ENCODE measurements at places on chromosomes 13 and 19.

- DNase-seq: no peak
Observed at GRCh38 chr13:110625771-110626321, 10.5 kb downstream of the NAXD start.

DNA sequence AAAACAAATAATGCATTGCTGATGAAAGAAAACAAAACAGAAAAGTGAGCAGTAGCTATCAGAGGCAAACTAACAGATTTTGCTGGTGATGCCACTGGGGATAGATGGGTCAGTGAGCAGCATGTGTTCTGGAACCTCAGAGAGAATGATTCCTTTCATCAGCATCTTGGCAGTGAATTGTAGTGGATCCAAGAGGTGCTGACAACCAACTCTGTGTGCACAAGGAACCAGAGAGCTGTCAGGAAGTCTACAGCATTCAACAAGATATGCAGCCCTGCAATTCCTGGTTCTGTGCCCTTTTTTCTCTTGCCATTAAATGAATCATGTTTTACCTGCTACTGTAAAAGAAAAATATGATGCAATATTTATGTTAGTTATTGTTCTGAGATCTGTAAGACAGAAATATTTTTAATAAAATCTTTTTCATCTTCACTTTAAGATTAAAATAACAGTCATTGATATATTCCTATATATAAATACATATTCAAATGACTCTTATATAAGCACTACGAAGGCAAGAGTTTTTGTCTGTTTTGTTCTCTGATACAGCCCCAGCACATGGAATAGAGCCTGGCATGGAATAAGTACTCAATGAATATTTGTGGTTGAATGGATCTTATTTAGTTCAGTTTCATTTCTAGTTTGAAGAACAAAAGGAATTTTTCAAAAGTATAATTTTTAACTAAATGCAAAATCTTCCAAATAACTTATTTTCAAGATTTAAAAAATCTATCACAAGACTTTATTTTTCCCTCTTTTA, 80.8 kb downstream of the FREM2 start:
- no peak for DNase-seq

DNA sequence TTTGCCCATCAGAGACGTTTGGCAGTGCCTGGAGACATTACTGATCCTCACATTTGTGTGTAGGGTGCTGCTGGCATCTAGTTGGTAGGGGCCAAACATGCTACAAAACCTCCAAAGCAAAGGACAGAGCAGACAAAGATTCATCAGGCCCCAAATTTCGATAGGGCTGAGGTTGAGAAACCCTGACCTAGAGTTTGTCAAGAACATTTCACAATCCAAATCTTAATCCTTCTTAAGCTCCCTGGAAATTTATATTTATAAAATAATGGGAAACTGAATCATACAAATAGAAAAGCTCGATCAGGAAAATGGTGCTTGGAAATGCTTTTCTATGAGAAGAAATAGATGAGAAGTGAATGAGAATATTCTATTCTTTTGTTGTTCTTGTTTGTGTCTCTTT, 273.6 kb downstream of the DCT start:
- no peak for DNase-seq

GRCh38 chr13:35720690-35721554, 244.4 kb upstream of the MAB21L1 start:
- no peak for DNase-seq

DNA sequence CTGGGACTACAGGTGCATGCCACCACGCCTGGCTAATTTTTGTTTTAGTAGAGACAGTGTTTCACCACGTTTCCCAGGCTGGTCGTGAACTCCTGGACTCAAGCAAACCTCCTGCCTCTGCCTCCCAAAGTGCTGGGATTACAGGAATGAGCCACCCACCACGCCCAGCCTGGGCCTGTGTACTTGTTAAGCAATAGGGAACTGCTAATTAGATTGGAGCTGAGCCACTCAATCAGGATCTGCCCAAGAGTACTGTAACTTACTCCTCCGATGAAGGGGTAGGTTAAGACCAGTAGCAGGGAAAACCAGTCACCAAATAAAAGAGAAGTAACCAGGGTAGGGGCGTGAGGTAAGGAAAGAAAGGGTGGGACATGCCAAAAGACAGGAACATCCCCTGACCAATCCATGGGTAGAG, 2.3 kb downstream of the DDX39A start:
- no peak for DNase-seq

- no peak for DNase-seq
Observed at GRCh38 chr13:44393391-44393790, 19.8 kb downstream of the SERP2 start.

DNA sequence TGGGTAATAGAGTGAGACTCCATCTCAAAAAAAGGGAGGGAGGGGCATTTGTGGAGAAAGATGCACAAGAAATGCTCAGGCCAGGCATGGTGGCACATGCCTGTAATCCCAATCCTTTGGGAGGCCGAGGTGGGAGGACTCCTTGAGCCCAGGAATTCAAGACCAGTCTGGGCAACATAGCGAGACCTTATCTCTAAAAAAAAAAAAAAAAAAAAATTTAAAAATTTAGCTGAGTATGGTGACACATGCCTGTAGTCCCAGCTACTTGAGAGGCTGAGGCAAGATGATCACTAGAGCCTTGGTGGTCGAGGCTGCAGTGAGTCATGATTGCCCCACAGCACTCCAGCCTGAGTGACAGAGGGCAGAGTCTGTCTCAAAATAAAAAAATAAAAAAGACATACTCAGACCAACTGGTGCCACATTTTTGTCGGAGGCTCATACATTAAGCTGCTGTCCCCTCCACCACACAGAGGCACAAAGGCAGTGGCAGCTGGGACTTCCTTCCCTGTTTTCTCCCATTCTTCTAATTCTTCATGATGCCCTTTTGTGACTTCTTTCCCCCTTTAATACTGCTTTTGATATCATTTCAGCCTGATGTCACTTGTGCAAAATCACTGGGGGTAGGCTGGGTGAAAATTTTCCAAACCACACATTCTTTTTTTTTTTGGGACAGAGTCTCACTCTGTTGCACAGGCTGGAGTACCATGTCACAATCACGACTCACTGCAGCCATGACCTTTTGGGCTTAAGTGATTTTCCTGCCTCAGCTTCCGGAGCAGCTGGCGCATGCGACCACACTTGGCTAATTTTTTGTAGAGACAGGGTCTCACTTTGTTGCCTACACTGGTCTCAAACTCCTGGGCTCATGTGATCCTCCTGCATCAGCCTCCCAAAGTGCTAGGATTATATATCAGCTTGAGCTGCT, 26.8 kb upstream of the CXCL17 start:
- no peak for DNase-seq

GRCh38 chr13:107271227-107271626, 703.3 kb upstream of the ARGLU1 start:
- no peak for DNase-seq

- no peak for DNase-seq
Observed at GRCh38 chr13:75368167-75368566, 113.8 kb downstream of the TBC1D4 start.

- DNase-seq: no peak
Observed at GRCh38 chr13:38141792-38142191, 207.9 kb upstream of the UFM1 start.

DNA sequence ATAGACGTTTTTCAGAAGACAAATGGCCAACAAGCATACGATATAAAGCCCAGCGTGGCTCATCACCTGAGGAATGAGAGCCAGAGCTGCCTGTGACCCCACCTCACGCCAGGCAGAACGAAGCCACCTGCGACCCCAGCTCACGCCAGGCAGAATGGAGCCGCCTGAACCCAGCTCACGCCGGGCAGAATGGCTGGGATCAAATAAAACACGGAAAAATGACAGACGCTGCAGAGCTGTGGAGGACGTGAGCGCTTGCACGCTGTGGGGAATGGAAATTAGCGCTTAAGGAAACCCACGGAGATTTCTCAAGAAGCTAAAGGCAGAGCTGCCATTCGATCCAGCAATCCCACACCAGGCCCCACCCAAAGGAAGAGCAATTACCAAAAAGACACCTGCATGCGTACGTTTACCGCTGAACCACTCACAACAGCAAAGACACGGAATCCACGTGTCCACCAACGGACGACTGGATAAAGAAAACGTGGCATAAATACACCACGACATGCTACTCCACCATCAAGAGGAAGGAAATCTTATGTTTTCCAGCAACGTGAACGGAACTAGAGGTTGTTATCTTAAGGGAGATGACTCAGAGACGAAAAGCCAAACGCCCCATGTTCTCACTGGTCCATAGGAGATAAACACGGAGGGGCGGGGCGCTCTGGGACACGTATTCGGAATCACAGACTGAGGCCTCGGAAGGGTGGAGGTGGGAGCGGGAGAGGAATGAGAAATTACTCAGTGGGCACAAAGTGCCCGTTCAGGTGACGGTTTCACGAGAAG, 30.7 kb upstream of the C13orf46 start:
- no peak for DNase-seq

- no peak for DNase-seq
Observed at GRCh38 chr13:28574617-28575142, 79.8 kb upstream of the FLT1 start.

DNA sequence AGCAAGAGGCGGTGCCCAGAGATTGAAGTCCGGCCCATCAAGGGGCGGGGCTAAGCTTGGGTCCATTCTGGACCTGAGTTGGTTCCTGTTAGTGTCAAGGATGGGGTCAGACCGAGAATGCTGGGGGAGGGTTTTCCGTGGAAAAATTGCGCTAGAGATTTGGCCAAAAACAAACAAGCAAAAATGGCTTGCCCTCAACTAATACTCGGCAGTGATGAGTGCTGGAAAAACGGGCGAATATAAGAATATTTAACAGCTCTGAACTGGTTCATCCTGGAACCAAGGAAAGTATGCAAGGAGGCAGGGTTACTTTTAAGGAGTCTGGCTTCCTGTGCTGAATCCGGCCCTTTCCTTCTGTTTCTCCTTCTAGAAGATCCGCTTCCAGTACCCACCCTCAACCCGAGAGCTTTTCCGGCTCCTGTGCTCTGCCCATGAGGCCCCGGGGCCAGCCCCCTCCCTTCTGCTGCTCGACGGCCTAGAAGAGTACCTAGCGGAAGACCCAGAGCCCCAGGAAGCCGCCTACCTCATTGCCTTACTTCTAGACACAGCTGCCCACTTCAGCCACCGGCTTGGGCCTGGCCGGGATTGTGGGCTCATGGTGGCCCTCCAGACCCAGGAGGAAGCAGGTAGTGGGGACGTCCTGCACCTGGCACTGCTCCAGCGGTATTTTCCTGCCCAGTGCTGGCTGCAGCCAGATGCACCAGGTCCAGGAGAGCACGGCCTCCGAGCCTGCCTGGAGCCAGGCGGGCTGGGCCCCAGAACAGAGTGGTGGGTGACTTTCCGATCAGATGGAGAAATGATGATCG, 880 bp downstream of the SWSAP1 start:
- no peak for DNase-seq

- DNase-seq: no peak
Observed at GRCh38 chr13:59345311-59345710, 818.4 kb downstream of the DIAPH3 start.

- DNase-seq: no peak
Observed at GRCh38 chr19:33780251-33780650, 16.4 kb upstream of the KCTD15 start.

GRCh38 chr13:36074659-36075058, 56.5 kb downstream of the DCLK1 start:
- no peak for DNase-seq

GRCh38 chr19:22619371-22619770, 14.8 kb upstream of the ZNF492 start:
- DNase-seq: no peak

DNA sequence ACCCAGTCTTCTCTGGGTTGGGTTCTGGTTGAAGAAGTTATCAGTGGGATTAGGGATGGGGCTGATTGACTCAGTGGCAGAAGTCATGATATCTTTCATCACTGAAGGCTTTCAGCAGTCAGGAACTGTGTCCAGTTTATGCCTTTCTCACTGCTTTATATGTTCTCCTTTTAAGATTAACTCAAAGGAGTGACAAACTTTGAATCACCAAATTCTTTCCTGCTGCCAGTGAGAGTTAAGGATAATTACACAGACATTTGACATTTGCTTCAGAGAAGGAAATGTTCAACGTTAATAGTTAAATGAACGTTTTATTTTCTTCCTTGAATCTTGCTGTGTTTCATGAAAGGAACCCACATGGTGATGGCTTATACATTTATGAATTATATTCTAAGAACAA, 41.0 kb upstream of the CNMD start:
- DNase-seq: no peak

DNA sequence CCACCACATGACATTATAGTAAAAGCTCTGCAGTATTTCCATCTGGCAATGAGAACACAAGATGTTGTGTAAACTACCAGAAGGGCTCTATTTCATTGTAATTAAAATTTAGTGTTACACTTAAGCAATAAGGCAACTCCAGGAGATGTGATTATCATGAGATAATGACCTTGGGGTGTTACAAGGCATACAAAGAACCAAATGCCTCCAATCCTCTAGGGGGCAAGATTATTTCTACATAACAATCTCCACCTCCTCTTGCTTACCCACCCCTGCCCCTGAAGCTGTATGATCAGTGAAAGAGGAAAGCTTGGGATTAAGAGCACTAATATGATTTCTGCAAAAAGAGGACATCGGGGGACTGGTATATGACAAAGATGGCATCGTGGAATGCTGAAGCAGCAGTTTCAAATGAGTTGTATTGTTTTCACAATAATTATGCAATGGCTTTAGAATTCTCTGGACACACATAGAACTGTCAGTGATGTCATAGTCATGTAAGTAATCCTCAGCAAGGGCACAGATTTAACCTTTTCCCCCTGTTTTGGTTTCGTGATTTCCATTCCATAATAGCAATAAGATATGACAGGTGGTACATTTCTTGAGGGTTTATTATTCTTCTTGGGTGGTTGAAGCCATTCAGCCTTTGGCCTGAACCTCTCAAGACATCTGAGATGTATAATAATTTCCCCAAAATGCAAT, 295.3 kb downstream of the MZT1 start:
- no peak for DNase-seq

GRCh38 chr19:16111909-16112752, 442 bp downstream of the RAB8A start:
- DNase-seq: no peak

GRCh38 chr13:101512650-101513049, 60.2 kb downstream of the ITGBL1 start:
- no peak for DNase-seq

DNA sequence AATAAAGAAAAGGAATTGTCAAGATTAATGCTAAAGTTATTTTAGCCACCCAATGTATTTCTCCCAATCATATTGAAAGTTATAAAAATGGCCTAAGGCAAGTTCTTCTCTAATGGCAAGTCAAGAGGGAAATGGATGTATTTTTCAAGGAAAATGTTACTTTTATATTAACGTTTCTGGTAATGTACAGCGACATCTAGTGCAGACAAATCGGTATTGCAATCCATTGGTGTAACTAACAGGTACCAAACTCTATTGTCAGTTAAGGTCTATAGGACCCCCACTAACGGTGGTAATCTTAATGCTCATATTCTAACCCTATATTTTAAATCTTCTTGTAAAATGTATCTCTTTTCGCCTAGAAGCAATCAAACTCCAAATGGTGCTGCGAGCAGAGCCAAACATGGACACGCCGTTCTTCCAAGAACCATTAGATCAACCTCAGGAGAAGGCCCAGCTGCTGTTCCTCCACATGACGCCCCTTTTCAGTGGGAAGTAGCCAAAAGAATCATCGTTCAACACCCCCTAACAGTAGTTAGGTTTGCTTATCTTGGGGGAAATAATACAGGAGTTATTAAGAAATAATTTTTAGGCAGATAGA, 98.5 kb upstream of the PABPC3 start:
- no peak for DNase-seq
